Retinal pigment epithelial cell (primary cell): ENCODE measurements at places on chromosomes 3 and 15.

- no peak for DNase-seq
Measured at GRCh38 chr3:62293051-62293780, 80.1 kb downstream of the FEZF2 start.

DNA sequence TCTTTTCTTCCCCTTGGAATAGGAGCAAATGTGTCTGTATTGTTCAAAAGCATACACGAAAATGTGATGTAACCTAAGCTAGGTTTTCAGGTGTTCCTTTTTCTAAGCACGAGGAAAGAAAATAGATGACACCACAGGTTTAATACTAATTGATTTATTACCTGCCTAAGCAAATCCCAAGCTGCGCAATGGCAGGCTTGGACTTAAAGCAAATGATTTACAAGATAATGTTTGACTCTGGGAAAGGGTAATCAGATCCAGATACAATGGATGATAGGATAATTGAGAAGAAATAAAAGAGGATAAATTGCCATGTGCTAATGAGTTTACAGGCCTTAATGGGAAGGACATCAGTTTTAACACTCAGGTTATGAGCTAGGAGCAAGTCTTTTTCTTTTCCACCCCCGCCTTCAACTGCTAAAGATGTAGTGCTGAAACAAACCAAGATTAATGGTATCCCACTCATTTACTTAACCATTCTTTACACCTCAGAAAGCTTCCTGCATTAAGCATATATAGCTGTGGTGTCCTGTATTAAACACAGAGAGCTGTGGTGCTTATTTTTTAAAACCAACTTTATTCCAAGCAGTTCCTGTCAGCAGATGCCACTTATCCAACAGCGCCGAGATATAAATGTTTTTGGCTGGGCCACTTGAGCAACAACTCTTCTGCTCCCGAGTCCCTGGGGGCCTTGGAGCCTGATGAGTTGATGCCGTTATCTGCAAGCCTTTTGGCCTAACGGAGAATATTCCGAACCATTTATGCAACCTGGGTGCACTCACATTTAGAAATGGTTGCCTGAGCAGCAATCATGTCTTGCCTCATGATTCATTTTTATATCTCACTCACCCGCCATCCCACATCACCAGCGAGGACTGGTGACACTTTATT lies 205.5 kb downstream of the MECOM start:
- DNase-seq, result no peak

- no peak for DNase-seq
Measured at GRCh38 chr3:124772081-124772831, 42.0 kb downstream of the UMPS start.

DNA sequence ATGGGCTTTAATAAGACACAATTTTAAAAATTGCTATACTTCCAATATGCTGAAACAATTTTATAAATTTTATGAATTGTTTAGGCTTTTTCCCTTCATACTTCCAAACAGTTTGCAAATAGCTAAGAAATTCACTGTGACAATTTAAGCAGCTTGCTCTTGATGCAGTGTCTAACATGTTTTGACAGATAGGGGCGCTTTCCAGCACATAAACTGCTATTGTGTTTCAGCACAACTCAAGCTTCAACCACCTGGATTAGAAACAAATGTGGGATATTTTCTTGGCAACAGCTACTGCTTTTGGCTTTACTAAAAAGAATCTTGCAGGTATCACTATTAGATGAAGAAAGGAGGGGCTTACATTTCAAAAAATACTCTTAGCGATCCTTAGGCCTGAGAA lies 565.8 kb upstream of the DPPA4 start:
- peak; percentile 26 for DNase-seq

GRCh38 chr15:69060041-69060481 lies 45.6 kb downstream of the NOX5 start:
- DNase-seq, result no peak

GRCh38 chr3:17192995-17193394 lies 308.2 kb downstream of the PLCL2 start:
- no peak for DNase-seq

DNA sequence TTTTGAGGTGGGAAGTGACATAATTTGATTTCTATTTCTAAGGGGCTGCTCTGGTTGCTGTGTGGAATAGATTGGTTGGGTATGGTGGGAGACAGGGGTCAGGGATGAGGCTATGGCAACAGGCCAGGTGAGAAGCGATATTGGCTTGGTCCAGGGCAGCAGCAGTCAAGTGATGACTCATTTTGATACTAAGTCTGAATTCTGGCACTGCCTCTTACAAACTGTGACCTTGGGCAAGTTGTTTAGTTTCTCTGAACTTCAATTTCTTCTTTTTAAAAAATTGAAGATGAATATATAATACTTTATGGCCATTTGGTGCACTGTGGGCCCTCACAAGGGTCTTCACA lies 40.4 kb upstream of the CLSTN2 start:
- DNase-seq, result no peak

GRCh38 chr15:57133127-57133968 lies 214.9 kb downstream of the TCF12 start:
- peak; percentile 48 for DNase-seq

DNA sequence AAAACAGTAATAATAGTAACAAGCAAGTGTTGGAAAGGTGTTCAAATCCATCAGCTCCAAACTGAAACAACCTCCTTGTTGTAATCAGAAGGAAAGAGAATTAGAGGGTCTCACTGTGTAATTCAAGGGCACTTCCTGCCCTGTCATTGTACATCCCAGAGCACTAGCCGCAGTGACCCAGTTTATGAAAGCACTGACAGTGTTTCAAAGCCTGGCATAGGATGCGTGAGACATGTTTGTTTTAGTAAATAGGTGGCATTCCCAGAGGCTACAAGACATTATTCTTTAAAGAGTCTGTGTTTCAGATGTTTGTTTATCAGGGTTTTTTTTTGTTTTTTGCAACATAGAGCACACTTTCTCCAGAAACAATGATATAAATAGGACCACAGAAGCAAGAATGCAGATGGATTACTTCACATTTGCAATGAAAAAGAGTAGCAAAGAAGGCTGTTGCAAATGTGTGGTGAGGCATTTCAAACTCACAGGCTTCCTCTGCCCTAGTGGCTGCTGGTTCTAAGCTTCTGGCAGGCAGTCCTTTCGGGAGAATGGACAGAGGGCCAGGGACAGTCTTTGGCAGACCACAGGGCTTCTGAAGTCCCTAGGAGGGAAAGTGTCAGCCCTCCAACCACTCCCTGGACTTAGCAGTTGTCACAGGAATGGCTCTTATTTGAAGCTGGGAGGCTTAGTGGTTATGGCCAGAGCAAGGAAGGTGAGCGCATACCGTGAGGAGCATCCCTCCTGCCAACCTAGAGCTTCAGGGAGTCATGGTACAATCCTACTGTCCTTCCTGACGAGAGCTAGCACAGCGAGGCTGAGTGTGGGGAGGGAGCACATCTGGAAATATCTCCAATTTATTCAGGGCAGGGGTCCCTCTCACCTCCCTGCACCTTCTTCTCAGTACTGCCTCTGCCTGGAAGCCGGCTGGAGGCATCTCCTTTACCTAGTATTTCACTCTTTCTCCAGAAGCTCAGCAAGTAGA lies 31.4 kb upstream of the TIPARP start:
- DNase-seq, result no peak

- no peak for DNase-seq
Measured at GRCh38 chr3:64266983-64267382, 41.7 kb upstream of the PRICKLE2 start.

- DNase-seq, result no peak
Measured at GRCh38 chr3:37041546-37042195, 48.4 kb downstream of the MLH1 start.

GRCh38 chr3:46482632-46483350 lies 15.0 kb upstream of the RTP3 start:
- DNase-seq, result peak; percentile 34

GRCh38 chr15:23857028-23857641 lies 170.0 kb upstream of the NDN start:
- no peak for DNase-seq

DNA sequence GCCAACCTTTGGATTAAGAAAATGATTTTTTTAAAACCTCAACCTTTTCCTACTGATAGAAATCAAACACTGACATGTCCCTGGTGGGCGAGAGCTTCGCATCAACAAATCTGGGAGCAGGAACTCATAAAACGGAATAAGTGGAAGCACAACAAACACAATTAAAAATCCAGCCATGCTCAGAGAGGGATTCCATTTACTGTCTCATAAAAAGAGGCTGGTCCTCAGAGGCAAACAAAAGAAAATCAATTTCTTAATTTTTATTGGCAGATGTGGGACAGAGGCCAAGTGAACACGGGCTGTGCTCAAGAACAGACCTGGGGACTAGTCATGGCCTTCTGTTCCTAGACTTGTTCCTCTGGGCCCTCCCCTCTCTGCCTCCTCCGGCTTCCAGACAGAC lies 214.5 kb downstream of the NTRK3 start:
- no peak for DNase-seq

GRCh38 chr15:75887178-75887577 lies 16.5 kb upstream of the FBXO22 start:
- no peak for DNase-seq

- no peak for DNase-seq
Measured at GRCh38 chr3:98782824-98783500, 19.8 kb downstream of the ST3GAL6 start.

DNA sequence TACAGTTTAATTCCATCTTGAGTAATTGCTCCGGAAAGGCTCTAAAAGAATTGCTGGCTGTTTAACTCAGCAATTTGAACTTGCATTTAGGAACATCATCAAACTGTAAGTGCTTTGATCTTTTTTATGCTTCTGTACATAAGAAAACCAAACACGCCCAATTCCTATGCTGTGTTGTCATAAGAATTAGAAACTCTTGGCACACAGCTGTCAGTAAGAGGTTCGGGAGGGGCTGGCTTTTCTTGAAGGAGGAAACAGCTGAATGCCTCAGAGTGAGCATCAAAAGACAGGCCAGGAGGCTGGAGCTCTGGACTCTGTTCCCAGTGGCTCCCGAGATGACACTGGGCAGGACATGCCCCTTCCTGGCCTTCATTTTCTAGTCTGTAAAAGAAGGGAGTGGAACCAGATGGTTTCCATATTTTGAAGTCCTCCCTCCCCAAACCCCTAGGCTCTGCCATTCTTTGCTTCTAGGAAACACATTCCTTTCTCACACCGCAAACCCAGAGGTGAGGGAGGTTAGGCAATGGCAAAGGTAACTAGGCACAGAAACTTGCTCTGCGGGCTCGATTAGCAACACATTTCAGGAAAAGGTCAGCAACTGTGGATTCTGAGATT lies 73.7 kb upstream of the DLG1 start:
- DNase-seq, result peak; percentile 74

- DNase-seq, result no peak
Measured at GRCh38 chr3:15332405-15333098, at the start of gene SH3BP5. Gene SH3BP5 (minus strand): TSS chr3:15332586. CDS start chr3:15332408, 178 bp downstream.

GRCh38 chr15:34102175-34102925 lies 467 bp downstream of the PGBD4 start:
- DNase-seq, result no peak

GRCh38 chr15:78979456-78980320 lies 34.8 kb upstream of the CTSH start:
- peak; percentile 35 for DNase-seq

- DNase-seq, result no peak
Measured at GRCh38 chr3:22734207-22734606, 468.9 kb upstream of the UBE2E2 start.

GRCh38 chr3:128801779-128802380 lies 75.9 kb downstream of the RAB7A start:
- no peak for DNase-seq

DNA sequence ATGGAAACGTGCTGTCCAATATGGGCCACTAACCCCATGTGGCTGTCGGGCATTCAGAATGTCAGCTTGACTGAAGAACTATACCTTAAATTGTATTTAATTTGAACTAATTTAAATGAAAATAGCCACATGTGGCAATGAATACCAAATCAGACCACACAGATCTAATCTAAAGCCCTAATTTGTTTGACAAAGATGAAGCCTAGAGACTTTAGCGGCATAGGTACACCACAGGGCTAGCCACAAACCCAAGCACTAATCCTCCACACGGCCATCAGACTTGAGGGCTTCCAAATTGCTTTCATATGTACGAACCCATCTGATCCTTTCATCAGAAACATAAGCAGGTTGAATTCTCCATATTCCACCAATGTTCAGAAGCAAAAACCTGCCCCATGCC lies 81.4 kb downstream of the SHQ1 start:
- no peak for DNase-seq

GRCh38 chr15:60125334-60125733 lies 121.2 kb downstream of the FOXB1 start:
- DNase-seq, result no peak

DNA sequence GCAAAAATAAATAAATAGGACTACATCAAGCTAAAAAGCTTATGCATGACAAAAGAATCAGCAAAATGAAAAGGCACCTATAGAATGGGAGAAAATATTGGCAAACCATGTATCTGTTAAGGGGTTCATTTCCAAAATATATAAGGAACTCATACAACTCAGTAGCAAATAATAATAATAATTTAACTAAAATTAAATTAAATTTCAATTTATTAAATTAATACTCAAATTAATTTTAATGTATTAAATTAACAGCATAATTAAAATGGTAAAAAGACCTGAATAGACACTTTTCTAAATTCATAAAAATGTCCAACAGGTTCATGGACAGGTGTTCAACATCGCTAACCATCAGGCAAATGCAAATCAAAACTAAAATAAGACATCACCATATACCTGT lies 34.0 kb upstream of the THBS1 start:
- DNase-seq, result no peak

DNA sequence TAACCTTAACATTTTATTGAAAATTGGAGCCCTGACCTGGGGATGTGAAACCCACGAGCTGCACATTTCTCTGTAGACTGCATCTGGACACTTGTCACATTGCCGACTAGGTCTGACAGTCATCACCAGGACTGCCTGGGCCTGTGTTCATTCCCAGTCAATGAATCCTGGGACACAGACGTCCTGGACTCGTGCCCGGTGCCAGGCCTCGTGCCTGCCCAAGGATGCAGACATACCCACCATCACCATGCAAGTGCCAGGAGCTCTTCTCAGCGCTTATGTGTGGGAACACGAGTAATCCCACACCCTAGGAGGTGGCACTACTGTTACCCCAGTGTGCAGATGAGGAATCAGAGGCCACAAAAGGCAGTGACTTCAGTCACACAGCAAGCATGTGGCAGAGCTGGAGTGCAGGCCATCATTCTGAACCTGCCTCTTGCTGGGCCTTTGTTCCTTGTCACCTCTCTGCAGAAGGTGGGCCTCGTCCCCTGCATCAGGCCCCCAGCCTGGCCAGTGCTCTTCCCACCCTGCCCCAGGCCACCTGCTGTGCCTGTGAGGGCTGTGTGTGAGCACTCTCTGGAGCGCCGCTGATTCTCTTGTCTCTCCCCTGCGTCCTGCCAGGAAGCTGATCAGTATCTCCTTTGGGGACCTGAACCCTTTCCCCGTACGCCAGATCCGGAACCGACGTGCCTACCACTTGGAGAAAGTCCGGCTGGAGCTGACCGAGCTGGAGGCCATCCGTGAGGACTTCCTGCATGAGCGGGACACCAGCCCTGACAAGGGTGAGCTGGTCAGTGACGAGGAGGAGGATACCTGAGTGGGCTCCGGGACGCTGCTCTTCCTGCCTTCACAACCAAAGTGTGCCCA lies 58.5 kb downstream of the ADAMTS7 start:
- DNase-seq, result no peak
